ENCODE measurements at places on chromosomes 4 and X.

GRCh38 chrX:31178064-31178768 lies 106.4 kb upstream of the FTHL17 start:
- DNase-seq, result no peak

DNA sequence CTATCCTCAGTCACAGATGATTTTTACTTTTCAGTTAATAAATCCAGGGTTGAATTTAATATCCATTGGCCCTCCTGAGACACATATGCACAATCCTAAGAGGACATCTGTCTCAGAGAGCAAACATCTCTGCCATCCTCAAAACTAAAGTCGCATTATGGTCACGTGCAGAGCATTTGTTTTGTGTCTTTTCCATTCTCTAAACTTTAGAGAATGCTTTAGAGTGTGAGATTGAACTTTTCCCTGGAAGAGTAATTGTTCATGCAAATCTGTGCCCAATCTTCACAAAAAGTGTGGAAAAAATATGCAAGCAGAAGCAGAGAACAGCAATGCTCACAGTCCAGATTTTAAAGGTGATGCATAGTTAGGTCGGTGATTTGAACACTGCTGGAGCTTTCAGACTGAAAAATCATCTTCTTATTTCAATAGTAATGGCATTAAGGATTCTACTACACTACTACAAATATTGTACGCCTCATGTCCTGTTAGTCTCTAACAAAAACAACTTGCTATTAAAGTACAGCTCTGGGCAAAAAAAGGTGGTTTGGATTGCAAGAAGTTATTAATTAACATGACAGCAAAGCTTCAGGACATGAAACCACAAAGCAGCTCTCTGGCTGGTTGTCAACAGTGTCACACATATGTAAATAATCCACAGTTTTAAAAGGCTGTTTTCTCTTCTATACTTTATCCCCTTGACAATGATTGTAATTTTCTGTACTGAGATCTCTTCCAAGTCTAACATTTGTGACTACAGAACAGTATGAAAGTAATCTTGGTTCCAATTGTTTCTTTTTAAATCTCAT lies 19.9 kb downstream of the DCHS2 start:
- peak; percentile 57 for DNase-seq

GRCh38 chr4:85152480-85152879 lies 186.0 kb upstream of the WDFY3 start:
- DNase-seq, result no peak

DNA sequence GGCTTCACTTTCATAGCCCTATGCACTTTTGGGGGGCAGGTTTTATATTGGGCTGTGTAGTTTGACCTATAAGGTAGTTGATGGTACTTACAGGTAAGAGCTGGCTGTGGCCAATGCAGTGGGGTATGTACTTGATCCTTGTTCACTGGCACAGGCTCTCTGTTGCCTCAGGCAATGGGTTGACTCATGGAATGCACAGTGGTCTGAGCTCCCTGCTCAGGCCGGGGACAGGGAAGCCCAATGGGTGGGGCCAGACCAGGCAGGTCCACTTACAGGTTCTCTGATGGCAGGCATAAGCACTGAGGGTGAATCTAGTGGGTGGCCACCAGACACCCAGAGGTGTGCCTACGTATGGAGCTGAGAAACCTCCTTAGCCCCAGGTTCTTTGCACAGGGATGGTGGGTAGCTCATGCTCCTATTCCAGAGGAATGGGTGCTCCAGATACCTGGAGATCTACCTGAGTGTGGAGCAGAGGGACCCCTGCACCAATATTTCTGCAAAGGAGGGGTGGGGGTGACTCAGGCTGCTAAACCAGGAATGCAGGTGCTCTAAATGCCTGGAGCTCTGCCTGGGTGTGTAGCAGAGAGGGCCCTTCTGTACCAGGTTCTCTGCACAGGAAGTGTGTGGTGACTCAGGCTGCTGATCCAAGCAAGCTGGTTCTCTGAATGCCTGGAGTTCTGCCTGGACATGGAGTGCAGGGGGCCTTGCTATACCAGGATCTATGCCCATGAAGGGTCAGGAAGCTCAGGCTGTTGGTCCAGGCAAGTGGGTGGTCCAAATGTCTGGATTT lies 52.3 kb downstream of the IL1RAPL2 start:
- no peak for DNase-seq

- no peak for DNase-seq
These were observed 4.2 kb downstream of the TMSB4X start for GRCh38 chrX:12979026-12979607.

GRCh38 chrX:130878350-130879341 lies 24.4 kb downstream of the ENOX2 start:
- no peak for DNase-seq

GRCh38 chr4:135371137-135371536 lies 1169.5 kb upstream of the PABPC4L start:
- no peak for DNase-seq

GRCh38 chr4:140635606-140636005 lies 66.8 kb upstream of the UCP1 start:
- DNase-seq, result no peak

DNA sequence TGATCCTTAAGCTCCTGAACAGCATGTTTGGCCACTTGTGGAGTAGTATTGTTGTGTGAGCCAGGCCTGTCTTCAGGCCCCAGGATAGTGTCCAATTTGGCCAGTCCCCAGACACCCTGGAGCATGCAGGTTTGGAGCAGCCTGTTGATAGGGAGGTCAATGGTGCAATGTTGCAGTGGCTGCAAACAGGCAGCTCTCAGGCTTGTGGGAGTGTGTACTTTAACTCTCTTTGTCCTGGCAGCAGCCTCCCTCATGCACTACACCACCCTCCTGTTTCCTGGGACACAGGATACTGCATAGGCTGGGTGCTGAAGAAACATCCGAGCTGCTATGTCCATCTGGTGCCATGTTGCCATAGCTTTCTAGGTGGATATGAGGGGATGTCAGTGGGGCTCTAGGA lies 24.0 kb downstream of the TECRL start:
- no peak for DNase-seq

GRCh38 chrX:80120335-80120734 lies 105.8 kb downstream of the TBX22 start:
- no peak for DNase-seq

Measured in NCI-H526 treated with DMSO at 0.1 percent for 48 hours (cell line).